ENCODE measurements at places on chromosomes 5 and 9. TPM values are rescaled to one million over a fixed set of nuclear protein-coding genes. Genes with fewer than 3 reads are reported as not detected.

GRCh38 chr9:125472562-125472925, 210.9 kb downstream of the GAPVD1 start:
- peaks cover 45% of the 10 kb centered on the region for H3K4me1 ChIP-seq
- no peaks in the 10 kb centered on the region for H3K27me3 ChIP-seq

DNA sequence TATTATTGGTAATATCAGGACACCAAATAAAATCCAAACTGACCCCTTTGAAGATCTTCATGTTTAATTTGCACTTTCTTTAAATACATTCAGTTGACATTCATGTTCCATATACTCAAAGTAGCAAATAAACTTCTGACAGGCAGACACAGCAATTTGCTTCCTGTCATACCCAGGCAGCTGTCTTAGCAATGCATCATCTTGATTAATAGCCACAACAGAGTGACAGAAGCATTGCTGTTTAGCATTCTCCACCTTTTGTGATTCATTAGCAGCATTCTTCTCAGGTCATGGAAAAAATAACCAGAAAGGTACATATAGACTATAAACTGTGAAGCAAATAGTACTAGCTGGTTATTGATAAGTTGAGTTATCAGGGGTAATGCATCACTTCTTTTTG, 366.8 kb downstream of the CYLC2 start:
- no peaks in the 10 kb centered on the region for H3K4me1 ChIP-seq
- H3K27me3 ChIP-seq: no peaks in the 10 kb centered on the region
- no peak for DNase-seq
- no peaks in the 10 kb centered on the region for H3K36me3 ChIP-seq
- H3K4me3 ChIP-seq: no peak overlapping the region

- H3K36me3 ChIP-seq: peaks cover 11% of the 10 kb centered on the region
- no peak overlapping the region for H3K4me3 ChIP-seq
- H3K27me3 ChIP-seq: peaks cover 11% of the 10 kb centered on the region
- H3K27ac ChIP-seq: no peak overlapping the region
- DNase-seq: no peak
Observed at GRCh38 chr9:86275962-86276361, 6.4 kb downstream of the ISCA1 start.

DNA sequence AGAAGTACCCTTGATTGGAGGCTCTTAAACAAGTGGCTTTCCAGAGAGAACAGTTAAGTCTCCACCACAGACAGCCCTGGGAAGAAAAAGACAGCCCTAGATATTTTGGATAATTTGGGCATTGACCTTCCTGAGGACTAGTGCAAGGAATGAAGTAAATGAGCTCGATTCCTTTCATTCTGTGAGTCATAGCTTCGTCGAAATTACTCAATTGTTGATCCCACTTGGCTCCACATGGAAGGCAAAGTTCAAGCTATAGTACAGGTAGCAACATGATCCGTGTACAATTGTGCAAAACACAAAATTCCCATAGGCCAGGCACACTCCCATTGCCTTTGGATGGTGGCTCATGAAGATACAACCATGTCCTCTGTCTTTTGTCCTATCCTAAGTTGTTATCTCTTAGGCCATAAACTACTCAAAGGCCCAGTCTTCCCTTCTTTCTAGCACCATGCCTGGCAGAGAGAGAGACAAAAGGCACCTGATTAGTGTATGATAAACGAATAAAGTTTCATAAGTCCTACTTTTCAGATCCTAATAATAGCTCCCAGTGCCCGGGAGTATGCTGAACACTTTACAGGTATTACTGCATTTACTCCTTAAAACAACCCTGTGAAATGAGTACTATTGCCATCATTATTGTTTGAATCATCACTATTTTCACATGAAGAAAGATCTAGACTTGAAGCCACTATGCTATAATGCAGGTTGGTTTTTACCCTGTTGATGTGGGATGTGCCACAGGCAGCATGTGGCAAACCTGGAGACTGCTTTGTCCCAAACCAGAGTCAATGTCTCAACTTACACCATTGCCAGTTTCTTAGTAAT, 116.7 kb upstream of the RANBP3L start:
- H3K27ac ChIP-seq: no peak overlapping the region
- H3K36me3 ChIP-seq: no peaks in the 10 kb centered on the region
- H3K4me1 ChIP-seq: peaks cover 7% of the 10 kb centered on the region
- H3K4me3 ChIP-seq: no peak overlapping the region
- H3K27me3 ChIP-seq: peaks cover 3% of the 10 kb centered on the region

DNA sequence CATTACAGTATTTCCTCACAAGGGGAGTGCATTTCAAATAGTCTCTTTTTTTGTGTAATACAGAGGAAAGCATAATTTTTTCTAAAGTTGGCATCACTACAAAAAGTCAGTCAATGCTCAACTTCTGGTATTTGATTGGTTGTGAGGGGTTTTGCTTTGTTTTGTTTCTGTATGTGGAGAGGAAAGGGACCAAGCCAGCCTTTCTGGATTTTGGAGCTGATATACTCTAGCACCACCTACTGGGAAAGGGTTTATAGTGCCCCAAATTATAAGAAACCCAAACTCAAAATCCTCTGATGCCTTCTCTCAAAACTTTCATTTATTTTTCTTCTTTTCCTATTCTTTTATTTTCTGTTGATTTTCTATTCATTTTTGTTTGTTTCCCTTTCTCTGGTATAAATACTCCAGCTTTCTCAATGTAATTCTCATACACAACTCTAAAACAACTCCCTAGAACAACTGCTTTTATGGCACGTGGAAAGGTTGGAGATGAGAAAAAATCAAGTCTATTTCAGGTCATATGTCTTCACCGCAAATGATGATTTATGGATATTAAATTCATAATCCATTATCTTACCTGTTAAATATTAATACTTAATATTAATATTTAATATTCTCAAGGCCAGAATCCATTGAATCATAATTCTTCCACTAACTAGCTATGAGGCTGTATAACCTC, 69.5 kb upstream of the ANXA1 start:
- no peak overlapping the region for H3K4me3 ChIP-seq
- no peak overlapping the region for H3K27ac ChIP-seq
- peaks cover 10% of the 10 kb centered on the region for H3K4me1 ChIP-seq
- H3K36me3 ChIP-seq: no peaks in the 10 kb centered on the region
- H3K27me3 ChIP-seq: peaks cover 6% of the 10 kb centered on the region

Gene INSL4
- total RNA-seq: not detected

DNA sequence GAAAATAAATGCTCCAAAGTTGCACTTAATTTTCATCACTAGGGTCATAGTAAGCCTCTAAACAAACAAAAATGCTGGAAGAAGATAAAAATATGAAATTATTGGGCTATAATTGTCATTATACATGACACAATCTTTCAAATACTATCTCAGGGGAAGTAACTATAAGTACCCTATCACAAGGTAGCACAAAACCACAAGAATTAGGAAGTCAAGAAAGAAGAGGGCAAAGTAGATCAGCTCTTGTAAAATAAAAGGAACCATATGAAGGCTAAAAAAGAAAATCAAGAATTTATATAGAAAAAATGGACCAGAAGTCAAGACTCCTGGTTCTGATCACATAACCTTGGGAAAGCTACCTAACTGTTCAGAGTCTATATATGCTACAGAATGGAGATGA, 48.1 kb downstream of the DIAPH1 start:
- H3K4me1 ChIP-seq: no peaks in the 10 kb centered on the region
- peaks cover 7% of the 10 kb centered on the region for H3K36me3 ChIP-seq
- no peak overlapping the region for H3K27ac ChIP-seq
- H3K27me3 ChIP-seq: no peaks in the 10 kb centered on the region
- DNase-seq: no peak
- no peak overlapping the region for H3K4me3 ChIP-seq

Gene PDE6A
- total RNA-seq: not detected

Gene WNT8A
- not detected for total RNA-seq

DNA sequence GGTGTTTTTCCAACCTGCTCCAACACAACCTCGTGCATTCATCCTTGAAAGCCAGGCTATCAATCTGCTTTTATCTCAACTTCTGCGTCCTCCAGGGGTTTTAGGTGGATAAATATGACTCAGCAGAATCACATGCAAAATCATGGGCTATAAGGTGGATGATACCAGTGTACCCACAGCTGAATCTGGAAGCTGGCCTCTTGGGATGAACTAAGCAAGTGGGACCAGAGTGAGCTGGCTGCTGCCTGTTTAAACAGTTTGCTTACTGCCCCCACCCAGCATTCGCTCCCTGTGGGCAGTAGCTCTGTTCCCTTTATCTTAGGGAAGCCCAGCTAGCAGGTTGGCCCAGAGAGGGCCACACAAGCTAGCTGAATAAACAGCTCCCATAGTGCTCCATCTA, 194.0 kb downstream of the CRB2 start:
- H3K36me3 ChIP-seq: no peaks in the 10 kb centered on the region
- H3K4me3 ChIP-seq: no peak overlapping the region
- H3K27me3 ChIP-seq: peaks cover 6% of the 10 kb centered on the region
- no peak for DNase-seq
- H3K4me1 ChIP-seq: peaks cover 28% of the 10 kb centered on the region
- no peak overlapping the region for H3K27ac ChIP-seq

DNA sequence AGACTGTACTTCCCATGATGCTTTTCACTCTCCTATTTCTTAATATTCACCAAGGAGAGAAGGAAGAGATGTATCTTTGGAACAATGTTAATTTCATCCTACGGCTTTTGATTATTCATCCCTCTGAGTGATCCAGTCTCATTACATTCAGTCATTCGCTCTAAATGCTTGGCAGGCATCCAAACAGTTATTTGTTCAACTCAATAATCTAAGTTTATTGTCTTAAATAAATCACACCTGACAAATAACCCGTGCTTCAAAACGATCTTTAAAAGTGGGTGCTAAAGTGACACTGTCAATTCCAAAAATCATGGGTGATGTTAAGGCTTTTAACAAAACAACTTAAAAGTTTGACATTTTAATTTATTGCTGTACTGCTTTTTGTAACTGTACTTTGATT, 233.1 kb downstream of the RASEF start:
- no peak overlapping the region for H3K27ac ChIP-seq
- H3K36me3 ChIP-seq: no peaks in the 10 kb centered on the region
- no peaks in the 10 kb centered on the region for H3K4me1 ChIP-seq
- no peak for DNase-seq
- no peaks in the 10 kb centered on the region for H3K27me3 ChIP-seq

Gene PDCD1LG2
- total RNA-seq: not detected

- H3K4me3 ChIP-seq: no peak overlapping the region
- DNase-seq: no peak
- H3K36me3 ChIP-seq: peaks cover 2% of the 10 kb centered on the region
- no peak overlapping the region for H3K27ac ChIP-seq
Observed at GRCh38 chr5:77607324-77607723, 31.2 kb downstream of the OTP start.

Gene COL5A1
- total RNA-seq: 18.6 TPM

GRCh38 chr5:54761213-54761701, 224.1 kb downstream of the ESM1 start:
- H3K4me3 ChIP-seq: no peak overlapping the region
- no peak for DNase-seq
- H3K36me3 ChIP-seq: no peaks in the 10 kb centered on the region
- H3K27me3 ChIP-seq: no peaks in the 10 kb centered on the region
- H3K27ac ChIP-seq: no peak overlapping the region

DNA sequence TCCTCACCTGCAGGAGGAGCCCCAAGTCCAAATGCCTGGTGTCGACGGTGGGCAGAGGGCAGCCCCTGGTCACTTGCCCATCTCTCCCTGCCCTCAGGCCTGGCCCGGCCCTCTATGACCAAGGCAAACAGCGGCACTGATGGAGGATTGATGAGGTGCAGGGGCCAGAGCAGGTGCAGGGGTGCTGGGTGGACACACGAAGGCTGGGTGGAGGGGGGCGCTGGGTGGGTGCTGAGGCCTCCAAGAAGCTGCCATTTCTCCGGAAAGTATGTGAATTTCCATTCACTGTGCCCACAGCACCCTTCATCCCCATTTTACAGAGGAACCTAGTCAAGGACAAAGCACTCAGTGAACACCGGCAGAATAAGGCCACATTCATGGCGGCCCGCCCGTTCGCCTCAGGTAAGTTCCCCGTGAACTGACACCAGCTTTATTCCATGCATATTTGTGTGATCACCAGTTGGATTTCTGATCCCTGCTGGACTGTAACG, 143.8 kb upstream of the PPP1R26 start:
- DNase-seq: no peak
- H3K4me3 ChIP-seq: no peak overlapping the region
- H3K4me1 ChIP-seq: peaks cover 15% of the 10 kb centered on the region
- no peak overlapping the region for H3K27ac ChIP-seq
- H3K36me3 ChIP-seq: no peaks in the 10 kb centered on the region

- peak; percentile 11 for DNase-seq
- H3K27ac ChIP-seq: no peak overlapping the region
- H3K4me1 ChIP-seq: peaks cover 19% of the 10 kb centered on the region
- H3K27me3 ChIP-seq: no peaks in the 10 kb centered on the region
- no peak overlapping the region for H3K4me3 ChIP-seq
Observed at GRCh38 chr9:112784020-112784785, 33.6 kb downstream of the SNX30 start.

Gene DIRAS2
- total RNA-seq: 0.77 TPM

DNA sequence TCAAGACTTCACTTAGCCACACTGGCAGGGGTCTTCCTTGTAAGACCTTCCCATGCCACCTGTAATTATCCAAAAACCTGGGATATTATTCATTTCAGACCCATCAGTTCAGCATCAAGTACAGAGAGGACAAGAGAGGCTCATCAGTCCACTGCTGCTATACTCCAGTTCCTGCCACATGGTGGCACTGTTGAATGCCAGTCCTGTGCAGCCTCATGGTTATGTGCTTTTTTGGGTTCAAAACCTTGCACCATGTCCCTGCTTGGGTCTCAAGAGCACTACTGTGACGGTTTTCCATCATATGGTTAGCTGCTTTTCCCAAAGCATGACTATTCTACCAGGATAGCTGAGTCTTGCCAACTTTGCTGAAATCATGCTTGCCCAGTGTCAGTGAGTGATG, 8.5 kb downstream of the PTGS1 start:
- DNase-seq: no peak
- H3K4me3 ChIP-seq: no peak overlapping the region
- H3K36me3 ChIP-seq: no peaks in the 10 kb centered on the region
- H3K4me1 ChIP-seq: peaks cover 17% of the 10 kb centered on the region

Gene IL6ST
- total RNA-seq: 39.6 TPM

DNA sequence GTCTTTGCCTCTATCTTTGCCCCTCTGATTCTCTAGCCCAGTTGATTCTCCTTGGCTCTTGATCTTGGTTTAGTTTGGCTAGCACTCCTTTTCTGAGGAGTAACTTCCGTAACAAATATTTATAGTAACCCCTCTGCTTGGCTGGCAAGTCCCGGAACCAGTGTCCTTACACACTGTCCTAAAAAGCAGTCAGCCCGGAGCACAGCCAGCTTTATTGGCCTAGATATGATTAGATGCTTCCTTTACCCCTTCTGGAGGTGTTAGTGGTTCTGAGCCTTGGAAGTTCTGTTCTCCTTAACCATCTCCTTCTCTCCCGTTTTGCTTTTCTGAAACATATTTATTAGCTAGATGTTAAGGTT, 17.0 kb upstream of the MSMP start:
- no peak for DNase-seq
- H3K27me3 ChIP-seq: no peaks in the 10 kb centered on the region
- H3K4me1 ChIP-seq: peaks cover 13% of the 10 kb centered on the region
- no peak overlapping the region for H3K4me3 ChIP-seq
- H3K36me3 ChIP-seq: no peaks in the 10 kb centered on the region
- H3K27ac ChIP-seq: no peak overlapping the region

DNA sequence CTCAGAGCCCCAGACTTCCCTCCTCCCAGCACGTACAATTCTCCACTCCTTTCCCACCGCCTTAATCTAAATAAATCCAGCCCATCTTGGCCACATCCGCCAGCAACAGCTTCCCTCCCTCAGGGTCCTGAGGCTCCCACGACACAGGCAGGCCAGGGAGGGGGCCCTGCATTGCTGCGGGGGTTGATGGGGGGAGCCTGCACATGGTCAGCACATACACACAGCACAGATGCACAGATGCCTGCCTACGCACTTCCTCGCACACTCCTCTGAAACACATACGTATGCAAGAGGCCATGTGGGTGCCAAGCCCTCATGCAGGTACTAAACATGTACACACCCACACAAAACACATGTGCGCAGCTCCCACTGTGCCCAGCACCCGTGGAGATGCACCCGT, 14.8 kb downstream of the PDGFRB start:
- H3K27me3 ChIP-seq: no peaks in the 10 kb centered on the region
- H3K27ac ChIP-seq: no peak overlapping the region
- DNase-seq: no peak
